H9 (cell line): ENCODE measurements at places on chromosomes 2 and 18. TPM values are rescaled to one million over a fixed set of nuclear protein-coding genes. Genes with fewer than 3 reads are reported as not detected.

- DNase-seq = no peak
These were observed 322.8 kb upstream of the TANK start for GRCh38 chr2:160837416-160837815.

- no peak for DNase-seq
These were observed 342.7 kb downstream of the RND3 start for GRCh38 chr2:150144546-150145298.

Gene GTF2A1L
- not detected in 2 replicates for total RNA-seq

Gene C2orf81
- total RNA-seq = 2.4 and 3.5 TPM in 2 replicates

Gene CCDC74B
- 5.9 and 6.7 TPM in 2 replicates for total RNA-seq

Gene LONRF2
- total RNA-seq = 2.4 and 2.7 TPM in 2 replicates

DNA sequence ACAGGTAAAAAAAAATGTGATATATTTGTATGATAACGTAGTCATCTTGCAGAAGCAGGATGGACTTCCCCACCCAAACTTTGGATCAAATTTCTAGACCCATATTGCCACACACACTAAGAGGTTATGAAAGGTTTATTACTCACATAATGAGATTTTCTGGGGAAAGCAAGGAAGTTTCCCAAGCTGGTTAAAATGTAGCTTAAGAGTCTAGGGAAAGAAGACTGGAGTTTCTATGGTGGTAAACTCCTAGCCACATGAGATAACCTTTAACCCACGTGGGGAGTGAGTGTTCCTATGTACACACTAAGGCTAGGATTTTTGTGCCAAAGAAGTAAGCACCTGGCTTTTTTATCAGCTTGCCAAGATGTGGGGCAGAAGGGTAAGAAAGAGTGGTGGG lies 335.7 kb upstream of the UBE2E3 start:
- DNase-seq = no peak

Gene ACTG2
- 1.4 and 1.5 TPM in 2 replicates for total RNA-seq

DNA sequence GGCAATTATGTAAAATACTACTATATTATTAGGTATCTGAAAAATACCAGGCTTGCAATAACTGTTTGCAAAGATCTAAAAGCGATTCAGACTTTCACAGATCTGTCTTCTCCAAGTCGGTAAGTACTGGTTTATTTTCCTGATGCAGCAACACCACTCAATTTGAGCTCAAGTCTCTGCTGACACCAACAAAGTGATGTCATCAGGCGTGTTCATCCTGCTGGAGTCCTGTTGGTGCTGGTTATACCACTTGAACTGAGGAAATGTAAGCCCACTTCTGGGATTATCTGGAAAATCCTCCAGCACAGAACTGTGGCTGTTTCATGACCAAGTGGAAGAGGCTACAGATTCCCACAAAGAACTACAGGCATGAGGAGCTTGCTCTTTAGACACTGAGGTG lies 267.6 kb downstream of the BCL2 start:
- no peak for DNase-seq

DNA sequence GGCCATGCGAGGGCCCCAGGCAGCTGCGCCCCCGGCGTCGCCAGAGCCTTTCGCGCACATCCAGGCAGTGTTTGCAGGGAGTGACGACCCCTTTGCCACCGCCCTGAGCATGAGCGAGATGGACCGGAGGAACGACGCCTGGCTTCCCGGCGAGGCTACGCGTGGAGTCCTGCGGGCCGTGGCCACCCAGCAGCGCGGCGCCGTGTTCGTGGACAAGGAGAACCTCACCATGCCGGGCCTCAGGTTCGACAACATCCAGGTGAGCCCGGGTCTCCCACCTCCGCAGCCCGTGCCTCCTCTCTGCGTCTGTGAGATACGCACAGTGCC lies 8.9 kb downstream of the TRAPPC12 start:
- no peak for DNase-seq

Gene MLPH
- 3.4 TPM in 2 replicates for total RNA-seq

DNA sequence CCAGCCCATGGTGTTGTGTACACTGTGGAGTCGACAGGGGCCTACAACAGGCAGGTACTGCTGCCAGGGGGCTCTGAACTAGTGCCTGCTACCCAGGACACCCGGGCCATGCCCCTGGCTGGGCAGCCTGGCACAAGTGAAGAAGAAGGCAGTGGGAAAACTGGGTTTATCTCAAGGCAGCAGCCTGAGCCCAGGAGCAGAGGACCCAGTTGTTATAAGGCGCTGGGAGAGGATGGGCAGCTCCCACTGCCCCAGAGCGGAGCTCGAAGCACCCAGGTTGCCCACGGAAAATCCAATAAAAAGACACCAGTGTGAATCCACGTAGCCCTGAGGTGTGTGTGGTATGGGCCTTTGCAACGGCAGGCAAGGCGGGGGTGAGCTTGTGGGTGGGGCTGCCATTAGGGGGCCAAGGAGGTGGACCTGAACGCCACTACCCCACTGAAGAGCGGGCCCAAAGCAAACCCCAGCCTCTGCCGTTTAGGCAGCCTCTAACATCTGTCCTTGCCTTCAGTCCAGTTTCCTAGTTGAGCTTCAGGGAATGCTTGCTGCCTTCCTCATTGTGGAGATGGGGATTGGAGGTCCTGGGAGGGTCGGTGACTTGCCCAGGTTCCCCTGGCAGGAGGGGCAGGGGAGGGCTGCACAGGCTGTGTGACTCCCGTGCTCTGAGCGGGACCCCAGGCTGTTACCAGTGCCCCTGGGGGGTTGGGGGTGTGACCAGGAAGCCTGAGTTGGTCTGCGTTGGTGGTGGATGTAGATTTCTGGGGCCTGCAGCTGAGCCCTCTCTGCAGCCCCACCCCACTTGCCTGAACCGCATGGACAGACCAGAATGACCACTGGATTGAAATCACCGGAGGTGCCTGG lies 16.0 kb downstream of the ARID5A start:
- DNase-seq = no peak

- peak; percentile 13 for DNase-seq
These were observed 68.5 kb upstream of the HDAC4 start for GRCh38 chr2:239469106-239469960.

GRCh38 chr2:201955702-201956141 lies 77.9 kb upstream of the FZD7 start:
- DNase-seq = no peak

- no peak for DNase-seq
These were observed 60.5 kb upstream of the KLF7 start for GRCh38 chr2:207226243-207226642.

DNA sequence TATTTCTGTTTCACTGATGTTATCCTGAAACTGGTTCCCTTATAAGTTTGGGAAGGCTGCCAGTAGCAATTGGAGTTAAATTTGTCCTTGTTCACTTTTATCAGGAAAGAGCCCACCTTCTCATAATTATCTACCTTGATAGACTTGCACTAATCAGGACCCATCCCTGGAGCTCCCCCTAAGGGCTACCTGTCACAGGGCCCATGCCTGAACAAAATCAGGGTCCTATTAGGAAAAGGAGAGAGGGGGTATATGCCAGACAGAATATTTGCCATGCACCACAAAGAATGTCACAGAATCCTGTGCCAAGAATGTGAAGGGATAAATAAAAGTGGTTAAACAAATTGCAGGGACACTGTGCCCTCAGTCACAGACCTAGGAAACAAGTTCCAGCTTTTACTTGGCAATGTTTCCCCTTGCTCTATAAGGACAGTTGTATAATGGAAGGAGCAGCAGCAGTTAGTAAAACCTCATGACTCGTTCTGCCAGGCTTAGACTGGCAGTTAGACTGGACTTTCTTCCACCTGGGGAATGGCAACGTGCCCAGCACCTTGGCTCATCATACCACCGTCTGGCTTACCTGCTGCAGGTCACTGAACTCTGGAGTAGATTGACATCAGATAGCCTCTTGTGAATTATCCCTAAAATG lies 32.3 kb upstream of the VWC2L start:
- peak; percentile 30 for DNase-seq

GRCh38 chr2:19723021-19723420 lies 178.8 kb downstream of the TTC32 start:
- no peak for DNase-seq

DNA sequence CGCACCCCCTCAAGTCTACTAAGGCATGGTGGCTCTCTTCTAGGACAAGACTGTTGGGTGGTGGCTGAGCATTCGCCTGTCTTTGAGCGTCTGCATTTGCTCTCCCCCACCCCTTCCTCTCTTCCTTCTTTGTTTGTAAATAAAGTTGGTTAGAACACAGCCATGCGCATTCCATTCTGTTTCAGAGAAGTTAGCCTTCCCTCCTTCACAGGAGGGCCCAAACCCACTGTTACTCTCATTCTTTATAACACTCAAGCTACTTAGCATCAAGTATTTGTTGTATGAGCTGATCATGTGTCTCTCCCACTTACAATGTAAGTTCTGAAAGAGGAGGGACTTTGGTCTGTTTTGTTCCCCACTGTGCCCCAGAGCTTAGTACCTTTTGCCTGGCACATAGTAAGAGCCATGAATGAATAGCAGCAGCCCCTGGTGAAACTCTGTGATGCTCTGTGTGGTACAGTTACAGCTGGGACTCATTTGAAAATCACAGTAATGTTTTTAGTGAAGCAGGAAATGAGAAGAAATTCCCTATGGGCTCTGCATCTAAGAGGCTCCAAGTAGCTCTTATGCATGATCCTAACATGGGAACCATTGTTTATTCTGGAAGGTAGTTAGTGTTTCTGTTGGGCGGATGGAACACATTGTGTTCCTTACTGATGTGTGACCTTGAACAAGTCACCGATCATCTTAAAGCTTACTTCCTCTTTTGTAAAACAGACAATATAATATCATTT lies 7.7 kb downstream of the MGAT5 start:
- no peak for DNase-seq

GRCh38 chr2:25215232-25215631 lies 46.9 kb upstream of the POMC start:
- no peak for DNase-seq

DNA sequence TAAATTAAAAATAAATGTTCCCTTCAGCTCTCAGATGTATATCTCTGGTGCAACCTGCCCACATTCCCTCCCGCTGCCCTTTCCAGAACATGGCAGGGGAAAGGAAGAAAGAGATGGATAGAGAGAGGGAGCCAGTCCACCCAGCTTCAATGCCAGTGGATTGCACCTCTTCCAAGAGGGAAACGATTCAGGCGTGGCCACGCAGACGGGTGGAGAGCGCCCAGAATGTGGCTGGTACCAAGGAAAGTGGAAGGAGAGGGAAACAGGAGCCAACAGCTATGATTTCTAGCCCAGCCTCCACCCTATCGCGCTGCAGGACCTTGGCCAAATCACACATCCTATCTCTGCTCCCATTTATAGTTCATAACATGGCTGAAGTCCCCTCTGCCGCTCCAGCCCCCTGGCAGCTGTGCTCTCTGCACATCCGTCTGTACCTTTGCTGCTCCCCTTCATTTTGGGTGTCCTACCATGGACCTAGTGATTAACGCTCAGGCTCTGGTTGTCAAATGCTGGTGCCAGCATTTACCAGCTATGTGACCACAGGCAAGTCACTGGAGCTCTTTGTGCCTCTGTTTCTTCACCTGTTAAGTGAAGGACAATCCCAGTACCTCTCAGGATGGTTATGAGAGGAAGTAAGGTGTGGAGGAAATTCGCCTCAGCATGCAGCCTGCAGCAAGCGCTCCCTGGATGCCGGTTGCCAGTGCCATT lies 66.5 kb downstream of the SFXN5 start:
- DNase-seq = peak; percentile 12

Gene ALLC
- not detected in 2 replicates for total RNA-seq

GRCh38 chr18:9876867-9877654 lies 8.7 kb upstream of the TXNDC2 start:
- no peak for DNase-seq

DNA sequence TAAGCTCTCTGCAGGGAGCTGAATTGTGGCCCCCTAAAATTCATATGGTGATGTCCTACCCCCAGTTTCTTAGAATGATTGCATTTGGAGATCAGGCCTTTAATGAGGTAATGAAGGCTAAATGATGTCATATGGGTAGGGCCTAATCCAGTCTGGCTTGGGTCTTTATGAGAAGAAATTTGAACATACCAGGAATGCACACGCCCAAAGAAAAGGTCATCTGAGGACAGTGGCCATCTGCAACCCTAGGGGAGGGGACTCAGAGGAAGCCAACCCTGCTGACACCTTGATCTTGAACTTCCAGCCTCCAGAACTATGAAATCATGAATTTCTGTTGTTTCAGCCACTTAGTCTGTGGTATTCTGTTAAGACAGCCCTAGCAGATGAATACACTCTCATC lies 426.7 kb downstream of the EPHA4 start:
- DNase-seq = no peak

- DNase-seq = no peak
These were observed 177.6 kb upstream of the CDH20 start for GRCh38 chr18:61155586-61155985.

Gene MYO7B
- not detected in 2 replicates for total RNA-seq

- no peak for DNase-seq
These were observed 15.2 kb upstream of the TWSG1 start for GRCh38 chr18:9319333-9319732.

DNA sequence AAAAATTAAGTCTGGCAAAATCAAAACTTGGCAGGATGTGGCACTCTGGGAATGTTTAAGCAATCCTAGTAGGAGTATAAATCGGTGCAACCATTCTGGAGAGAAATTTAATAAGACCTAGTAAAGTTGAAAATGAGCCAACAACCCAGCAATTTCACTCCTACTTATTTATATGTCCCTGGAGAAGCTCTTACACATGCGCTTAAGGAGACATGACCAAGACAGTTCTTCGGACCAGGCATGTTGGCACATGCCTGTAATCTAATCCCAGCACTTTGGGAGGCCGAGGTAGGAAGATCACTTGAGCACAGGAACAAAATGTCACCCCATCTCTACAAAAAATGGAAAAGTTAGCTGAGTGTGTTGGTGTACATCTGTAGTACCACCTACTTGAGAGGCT lies 374.6 kb upstream of the LYPD1 start:
- DNase-seq = no peak

DNA sequence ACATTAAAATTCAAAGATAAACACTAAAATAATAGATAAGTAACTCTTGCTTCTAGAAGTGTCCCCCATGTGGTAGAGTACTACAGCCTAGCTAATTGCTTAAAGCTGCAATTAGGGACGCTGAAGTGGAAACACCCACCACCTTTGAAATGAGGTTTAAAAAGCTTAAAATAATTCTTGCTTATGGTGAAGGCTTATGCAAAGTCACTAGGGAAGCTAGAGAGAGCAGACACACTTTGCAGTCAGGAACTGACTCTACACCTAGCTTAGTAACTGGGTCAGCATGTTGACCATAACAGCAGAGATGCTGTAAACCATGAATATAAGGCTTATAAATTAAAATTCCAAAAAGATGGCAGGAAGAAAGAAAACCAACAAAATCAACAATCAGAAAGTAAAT lies 65.4 kb upstream of the DSG1 start:
- no peak for DNase-seq

Gene REG1B
- total RNA-seq = not detected in 2 replicates

Gene ZNF892
- total RNA-seq = 13.2 and 13.3 TPM in 2 replicates

GRCh38 chr2:151238527-151239487 lies 22.9 kb downstream of the RBM43 start:
- peak; percentile 49 for DNase-seq
